GM10248 (cell line): ENCODE measurements at places on chromosomes 2 and 18.

- no peak for DNase-seq
These were observed 86.7 kb upstream of the CTAGE1 start for GRCh38 chr18:22504251-22505030.

DNA sequence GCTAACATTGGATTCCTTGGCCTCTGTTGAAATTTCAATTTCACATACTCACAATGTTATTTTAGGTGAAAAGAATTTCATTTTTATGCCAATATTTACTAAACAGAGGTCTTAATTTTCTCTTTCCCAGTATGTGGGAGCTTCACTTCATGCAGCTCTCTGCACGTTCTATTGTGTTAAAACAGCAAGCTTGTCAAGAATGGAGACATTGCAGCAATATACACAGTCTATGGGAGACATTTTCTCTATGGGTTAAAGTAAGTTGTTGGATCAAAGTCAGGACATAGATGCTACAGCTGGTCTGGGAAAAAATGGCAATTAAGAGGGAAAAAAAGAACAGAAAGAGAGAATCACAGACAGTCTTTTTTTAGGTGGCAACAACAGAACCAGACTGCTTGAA is 70.4 kb upstream of the ARHGAP15 start:
- no peak for DNase-seq

- DNase-seq: no peak
These were observed 581.8 kb downstream of the RNF144A start for GRCh38 chr2:7499018-7499417.

- no peak for DNase-seq
These were observed 39.3 kb upstream of the GYPC start for GRCh38 chr2:126616606-126617069.

GRCh38 chr2:238882082-238882755 is 34.3 kb downstream of the TWIST2 start:
- DNase-seq: no peak
